Activated CD8-positive, alpha-beta memory T cell treated with anti-CD3 and anti-CD28 coated beads for 1 hour (primary cell): ENCODE measurements at places on chromosomes 4 and X.

GRCh38 chrX:142671036-142671435, 354.7 kb upstream of the SPANXN4 start:
- DNase-seq = no peak

DNA sequence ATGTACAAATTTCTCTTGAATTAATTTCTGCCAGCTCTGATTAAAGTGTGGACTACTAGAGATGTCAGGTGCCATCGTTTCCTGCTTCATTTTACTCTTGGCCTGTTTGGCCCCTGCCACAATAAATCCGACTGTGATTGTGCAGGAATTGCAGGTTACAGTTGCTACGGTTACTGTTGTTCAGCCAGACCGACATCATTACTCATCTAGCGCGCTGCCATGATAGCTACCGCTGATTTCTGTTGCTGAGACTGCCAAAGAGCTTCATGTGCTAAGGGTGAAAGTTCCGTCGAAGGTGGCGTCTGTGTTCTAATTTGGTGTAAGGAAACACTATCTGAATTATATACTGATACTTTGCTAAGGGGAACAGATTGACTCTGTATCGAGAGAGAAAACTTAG, 22.1 kb downstream of the SLIT2 start:
- DNase-seq = no peak

DNA sequence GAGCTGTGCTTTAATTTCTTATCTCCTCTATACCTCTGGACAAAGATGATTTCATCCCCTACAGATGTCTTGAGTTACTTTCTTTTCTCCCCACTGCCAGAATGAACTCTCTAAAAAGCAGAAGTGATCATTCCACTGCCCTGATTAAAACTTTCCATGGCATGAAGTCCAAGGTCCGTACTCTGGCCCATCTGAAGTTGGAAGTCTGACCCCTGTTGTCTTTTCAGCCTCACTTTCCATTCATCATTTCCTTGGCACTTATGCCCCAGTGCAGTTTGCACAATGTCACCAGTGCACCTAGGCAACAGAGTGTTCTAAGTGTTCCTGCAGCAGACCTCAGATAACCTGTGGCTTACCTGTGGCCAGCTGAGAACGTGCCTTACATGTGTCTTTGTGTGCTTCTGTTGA, 242.4 kb downstream of the FRAS1 start:
- no peak for DNase-seq

DNA sequence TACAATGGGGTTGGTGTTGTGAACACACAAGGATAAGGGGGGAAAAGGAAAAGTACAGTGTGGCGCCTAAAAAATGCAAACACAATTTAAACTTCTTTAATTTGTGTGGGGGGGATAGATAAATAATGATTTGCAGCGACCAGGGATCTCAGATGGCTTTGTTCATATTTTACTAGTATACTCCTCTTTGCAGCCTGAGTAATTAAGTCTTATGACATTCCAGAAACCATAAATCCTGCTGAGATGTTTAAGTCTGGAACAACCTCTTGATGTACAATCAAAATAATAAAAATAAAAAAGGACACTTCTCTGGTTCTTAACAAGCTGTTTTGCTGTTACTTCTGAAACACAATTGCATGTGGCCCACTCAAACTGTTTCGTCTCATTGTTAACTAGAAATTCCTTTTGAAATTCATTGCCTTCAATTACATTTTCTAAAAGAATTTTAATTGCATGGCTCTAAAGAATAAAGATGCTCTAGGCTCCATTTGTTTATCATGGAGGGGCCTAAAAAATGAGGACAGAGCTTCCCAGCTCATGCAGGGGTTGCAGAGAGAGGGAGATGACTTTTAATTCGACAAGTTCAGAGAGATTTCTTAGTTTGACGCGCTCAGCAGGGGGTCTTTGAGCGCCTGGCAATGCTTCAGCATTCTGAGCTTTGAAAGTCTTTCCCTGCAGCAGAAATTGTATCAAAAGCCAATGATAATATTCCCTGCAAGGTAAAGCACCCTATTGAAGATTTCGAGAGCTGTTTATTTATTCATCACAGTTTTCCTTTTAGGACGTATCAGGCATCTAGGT, 892.4 kb upstream of the TENM3 start:
- DNase-seq = no peak

- no peak for DNase-seq
Measured at GRCh38 chrX:37357436-37357835, 8.3 kb downstream of the PRRG1 start.

GRCh38 chr4:1686440-1687036, 2.4 kb upstream of the FAM53A start:
- DNase-seq = no peak

GRCh38 chrX:15856636-15857035, 2.0 kb upstream of the AP1S2 start:
- no peak for DNase-seq

DNA sequence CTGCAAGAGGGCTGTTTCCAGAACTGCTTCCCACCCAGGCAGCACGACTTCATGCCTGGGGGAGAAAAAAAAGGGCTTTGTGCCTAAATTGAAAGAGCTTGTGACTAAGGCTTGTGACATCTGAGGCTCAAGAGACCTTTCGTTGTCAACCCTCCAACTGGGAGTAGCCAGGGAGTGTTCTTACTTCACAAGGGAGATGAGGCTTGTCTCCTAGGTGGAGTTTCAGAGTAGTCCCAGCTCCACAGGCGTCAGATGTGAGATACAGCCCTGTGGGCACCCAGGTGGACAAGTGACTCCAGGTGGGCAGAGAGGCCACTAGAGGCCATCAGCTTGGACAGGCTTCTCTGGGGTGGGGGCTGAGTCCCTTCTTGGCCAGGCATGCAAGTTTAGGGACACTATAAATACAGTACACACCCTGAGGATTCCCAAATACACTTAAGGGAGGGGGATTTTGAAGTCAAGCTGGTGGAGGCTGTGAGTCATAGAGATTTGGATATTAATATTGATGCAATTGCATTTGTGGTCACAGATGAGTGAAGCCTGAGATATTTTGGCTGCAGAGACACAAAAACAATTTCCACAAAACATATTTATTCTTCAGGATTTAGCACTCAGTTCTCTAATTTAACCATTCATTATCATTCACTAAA, 40.1 kb upstream of the SETD7 start:
- no peak for DNase-seq

- no peak for DNase-seq
Measured at GRCh38 chr4:87901422-87901992, 68.7 kb downstream of the MEPE start.

- no peak for DNase-seq
Measured at GRCh38 chrX:153921070-153921469, 5.0 kb downstream of the ARHGAP4 start.

DNA sequence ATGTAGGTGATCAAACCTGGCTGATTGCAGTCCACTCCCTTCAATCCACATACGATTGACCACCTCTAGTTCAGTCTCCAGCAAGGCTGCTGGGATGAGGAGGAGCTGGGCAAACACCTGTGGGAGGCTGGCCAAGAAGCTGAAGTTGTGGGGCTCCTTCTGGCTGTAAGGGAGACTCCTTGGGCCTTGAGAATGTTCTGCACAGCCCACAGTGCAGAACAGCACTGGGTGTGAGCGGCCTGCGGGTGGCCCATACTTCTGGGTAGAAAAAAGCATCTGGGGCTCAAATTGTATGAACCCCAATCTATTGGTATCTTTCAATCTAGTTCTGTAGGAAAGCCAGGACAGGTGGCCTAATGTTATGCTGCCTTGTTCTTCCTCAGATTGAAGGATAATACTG, 1608.8 kb upstream of the PCDH10 start:
- DNase-seq = no peak

DNA sequence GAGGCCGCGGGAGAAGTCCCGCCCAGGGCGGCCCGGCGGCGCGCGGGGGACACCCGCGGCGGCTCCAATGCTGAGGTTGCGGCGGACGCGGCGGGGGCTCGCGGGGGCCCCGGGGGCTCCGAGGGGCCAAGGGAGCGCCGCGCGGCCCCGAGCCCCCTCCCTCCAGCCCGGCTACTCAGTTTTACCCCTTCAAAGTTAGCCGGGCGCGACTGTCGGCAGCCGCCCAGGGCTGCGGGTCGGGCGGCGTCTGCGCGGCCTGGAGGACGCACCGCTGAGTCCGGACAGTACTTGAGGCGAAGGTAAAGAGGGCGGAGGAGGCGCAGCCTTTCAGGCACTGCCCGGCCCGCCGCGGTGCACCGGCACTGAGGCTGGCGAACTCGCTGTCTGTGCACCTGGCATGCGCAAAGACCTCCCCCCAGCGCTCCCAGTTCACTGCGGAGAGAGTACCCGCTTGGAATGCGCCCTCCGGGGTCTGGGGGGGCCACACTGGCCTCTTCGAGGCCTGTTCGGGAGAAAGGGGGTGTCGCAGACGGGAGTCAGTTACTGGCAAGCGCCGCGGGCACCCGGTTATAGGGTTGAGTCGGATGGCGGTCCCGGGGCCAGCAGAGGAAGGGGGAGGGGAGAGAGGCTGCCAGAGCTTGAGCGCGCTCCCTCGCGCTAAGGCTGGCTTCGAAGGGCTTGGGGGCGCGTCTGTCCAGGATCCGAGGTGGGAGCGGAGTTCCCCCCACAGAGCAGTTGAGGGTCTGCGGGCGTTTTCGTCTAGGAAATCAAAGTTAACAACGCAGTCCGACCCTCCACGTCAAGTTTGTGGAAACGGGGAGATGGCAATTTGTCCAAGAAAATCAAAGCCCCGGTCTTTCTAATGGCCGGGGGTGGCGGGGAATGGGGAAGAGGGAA, 1.1 kb downstream of the PCDH19 start:
- no peak for DNase-seq

DNA sequence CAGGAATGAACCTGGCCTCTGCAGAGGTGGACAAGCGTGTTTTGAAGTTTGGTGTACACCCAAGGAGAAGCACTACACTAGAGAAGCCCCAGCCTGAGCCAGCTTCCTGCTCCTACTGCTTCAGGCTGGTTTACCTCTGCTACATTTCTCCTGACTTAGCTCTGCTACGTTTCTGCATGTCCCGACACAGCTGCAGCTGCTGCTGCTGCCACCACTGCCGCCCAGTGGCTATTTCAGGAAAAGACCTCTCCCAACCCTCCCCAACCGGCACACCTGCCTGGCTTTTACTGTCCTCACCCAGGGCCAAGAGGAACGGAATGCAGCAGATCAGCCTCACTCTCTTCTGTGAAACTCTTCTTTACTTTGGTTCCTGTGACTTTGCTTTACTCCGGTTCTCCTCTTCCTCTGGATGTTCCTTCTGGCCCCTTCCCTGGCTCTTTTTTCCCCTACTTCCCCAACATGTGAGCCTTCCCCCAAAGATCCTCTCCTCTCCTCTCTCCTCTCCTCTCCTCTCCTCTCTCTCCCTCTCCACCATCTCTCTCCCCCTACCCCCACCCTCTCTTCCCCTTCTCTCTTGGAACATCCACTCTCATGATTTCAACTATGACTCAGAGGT, 3.1 kb upstream of the P2RY4 start:
- DNase-seq = no peak

DNA sequence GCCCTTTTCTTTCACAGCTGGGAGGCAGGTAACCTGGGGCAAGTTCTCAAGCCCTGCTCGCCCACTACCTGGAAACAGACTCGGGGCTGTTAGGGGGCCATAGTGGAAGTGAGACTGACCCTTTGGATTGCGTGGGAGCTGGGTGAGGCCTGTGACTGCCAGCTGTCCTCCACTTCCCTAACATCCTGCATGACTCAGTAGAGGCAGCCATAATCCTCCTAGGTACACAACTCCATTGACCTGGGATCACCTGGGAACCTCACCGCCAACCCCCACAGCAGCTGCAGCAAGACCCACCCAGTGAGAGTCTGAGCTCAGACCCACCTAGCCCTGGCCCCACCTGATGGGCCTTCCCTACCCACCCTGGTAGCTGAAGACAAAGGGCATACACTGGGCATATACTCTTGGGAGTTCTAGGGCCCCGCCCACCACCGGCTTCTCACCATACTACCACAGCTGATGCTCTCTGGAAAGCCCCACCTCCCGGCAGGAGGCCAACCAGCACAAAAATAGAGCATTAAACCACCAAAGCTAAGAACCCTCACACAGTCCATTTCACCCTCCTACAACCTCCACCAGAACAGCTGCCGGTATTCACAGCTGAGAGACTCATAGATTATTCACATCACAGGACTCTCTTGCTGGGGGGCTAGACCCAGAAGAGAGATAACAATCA, 61.1 kb upstream of the DCTD start:
- DNase-seq = no peak

- DNase-seq = no peak
Measured at GRCh38 chrX:110178179-110178865, 139.6 kb downstream of the AMMECR1 start.

GRCh38 chr4:109798866-109799265, 2.9 kb downstream of the CFI start:
- DNase-seq = no peak

DNA sequence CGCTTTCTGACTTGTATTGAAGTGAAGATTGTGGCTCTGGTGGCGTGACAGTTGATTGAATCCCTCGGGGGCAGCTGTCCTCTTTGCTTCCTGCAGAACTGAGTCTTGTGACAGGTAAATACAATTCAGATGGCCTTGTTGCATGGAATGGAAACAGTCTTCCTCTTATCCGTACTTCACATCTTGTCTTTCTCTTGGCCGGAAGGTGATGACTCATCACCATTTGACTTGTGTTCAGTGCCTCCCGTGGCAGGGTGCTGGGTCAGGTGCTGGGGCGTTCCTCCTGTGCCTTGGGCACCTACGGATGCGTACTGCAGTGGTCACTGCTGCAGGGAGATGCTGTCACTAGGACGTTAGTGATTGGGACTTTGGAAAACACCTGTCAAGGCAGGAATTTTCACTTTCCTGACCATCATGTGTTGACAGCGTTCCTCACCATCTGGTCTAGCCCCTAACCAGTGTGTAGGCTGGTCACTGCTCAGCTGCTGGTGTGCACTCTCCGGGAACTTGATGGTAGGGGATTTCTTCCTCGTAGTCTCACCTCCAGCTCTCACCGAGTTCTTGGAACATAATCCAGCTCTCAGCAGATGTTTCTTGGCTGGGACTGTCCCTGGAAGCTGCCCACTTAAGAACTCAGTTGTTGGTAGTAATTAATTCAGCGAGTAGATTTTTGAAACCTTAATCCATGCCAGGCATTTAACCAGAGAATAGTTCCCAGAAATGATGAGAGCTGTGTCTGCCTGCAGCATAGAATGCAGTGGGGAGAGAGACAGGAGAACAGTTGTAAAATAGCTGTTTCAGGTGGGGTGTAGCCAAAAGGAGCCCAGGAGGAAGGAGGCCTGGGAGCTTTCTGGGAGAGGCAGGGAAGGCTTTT, 7.2 kb downstream of the TBC1D14 start:
- peak; percentile 34 for DNase-seq

DNA sequence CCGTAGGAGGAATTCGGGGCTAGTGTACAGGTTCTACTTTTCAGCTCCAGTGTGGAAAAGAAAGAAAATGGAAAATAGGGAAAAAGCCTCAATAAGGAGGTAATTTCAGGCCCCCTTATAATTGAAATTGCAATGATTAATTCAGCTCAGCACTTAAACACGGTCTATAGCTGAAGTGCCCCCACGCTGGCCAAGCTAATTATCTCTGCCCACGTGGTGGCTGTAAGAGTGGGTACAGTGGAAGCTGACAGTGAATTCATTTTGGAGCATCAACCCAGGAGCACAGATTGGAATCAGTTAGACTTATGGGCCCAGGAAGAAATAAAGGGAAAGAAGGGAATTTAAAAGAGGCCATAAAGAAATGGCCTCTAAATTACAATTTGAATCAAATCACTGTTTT, 631.1 kb upstream of the CPEB2 start:
- DNase-seq = no peak

- no peak for DNase-seq
Measured at GRCh38 chrX:8520791-8521190, 56.2 kb downstream of the VCX3B start.
